ENCODE measurements at places on chromosomes 5 and 9.

DNA sequence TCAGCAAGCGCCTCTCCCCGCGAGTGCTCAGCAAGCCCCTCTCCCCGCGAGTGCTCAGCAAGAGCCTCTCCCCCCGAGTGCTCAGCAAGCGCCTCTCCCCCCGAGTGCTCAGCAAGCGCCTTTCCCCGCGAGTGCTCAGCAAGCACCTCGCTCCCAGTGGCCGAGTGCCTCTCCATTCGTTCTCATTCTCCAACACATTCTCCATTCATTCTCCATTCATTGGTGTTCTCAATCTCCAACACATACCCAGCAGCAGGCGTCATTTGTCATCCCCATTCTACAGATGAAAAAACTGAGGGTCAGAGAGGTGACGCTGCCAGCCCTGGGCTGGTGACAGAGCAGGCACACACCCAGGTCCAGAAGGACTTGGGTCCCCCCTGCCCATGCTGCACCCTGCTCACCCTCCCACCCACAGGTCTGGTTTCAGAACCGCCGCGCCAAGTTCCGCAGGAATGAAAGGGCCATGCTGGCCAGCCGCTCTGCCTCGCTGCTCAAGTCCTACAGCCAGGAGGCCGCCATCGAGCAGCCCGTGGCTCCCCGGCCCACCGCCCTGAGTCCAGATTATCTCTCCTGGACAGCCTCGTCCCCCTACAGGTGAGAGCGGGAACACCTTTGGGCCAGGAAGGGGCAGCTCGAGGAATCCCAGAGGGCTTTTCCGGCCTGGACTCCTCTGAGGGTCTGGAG, 32.5 kb downstream of the PTGES start:
- DNase-seq: no peak

DNA sequence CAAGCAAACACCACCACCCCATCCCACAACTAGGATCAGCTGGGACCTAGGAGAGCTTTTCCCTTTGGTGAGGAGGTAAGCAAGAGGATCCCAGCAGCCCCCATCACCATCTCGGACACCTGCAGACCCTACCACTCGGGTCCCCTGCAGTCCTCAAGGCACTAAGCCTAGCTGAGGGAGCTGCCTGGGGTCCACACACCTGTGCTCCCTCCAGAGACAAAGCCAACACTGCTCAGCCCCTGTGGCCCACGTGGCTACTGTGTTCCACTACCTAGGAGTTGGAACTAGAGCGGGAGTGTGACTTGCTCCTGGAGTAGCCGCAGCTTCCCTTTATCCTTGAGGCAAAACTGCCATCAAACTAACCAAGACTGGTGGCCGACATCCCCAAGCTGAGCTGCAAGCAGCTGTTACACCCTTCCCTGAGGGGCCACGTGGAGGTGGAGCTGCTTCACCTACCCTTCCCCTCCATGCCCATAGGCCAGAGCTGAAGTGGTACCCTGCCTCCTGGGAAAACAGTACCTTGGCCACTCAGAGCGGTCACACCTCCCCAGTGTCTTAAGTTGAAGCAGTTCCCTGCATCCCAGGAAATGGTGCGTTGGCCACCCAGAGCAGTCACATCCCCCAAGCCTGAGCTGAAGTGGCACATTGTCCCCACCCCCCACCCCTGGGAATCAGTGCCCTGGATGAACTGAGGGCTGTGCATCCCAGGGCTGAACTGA, 205.5 kb downstream of the CACNA1B start:
- no peak for DNase-seq

DNA sequence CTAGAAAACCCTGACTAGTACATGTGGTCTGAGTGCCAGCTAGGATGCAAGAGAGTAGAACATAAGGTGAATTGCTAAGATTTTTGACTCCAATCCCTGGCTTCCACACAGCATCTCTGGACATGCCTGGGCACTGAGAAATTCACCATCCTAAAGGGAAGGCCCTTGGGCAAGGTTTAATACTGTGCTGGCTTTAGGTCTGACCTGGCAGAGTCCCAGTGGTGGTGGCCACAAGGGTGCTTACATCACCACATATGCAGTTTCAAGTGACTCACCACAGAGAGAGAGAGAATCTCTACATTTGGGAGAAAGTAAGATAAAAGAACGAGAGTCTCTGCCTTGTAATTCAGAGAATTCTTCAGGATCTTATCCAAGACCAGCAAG, 661.6 kb upstream of the C9orf72 start:
- no peak for DNase-seq

DNA sequence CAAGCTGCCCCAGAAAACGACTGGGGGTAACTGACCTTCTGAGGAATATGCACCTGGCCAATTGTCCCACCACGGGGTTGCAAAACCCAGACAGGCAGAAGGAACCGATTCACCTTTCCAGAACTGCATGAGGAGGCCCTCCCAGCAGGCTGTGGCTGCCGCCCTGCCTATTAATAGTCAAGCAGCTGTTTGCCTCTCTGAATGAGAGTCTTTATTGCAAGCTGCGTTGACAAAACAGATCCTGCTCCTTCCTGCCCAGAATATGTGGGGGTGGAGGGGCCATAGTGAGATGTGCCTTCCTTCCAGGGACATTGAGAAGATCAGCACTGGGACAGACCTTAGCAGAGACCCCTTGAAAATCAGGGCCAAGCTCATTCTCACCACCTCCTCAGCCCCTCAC, 18.3 kb upstream of the TCOF1 start:
- no peak for DNase-seq

GRCh38 chr9:78314550-78314949, 17.6 kb downstream of the PSAT1 start:
- no peak for DNase-seq
